ENCODE measurements at places on chromosomes 5 and 9.

DNA sequence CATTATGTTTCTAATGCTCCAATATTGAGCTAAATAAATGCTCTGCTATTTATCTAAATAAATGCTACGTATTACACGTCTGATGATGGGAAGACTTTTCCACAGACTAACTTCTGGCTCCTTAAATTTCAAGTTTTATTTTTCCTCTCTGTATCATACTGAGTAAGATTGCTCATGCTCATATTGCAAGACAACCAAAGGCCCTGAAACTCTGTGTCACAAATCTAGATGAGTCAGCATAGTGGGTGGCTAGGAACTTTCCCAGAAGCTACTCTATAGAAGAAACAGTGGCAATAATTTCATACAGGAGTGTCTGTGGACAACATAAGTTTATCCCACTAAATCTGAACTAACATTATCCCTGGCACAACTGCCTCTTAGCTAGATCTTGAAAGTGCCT is 53.0 kb upstream of the RFX3 start:
- DNase-seq: no peak

- DNase-seq: no peak
These were observed 1127.5 kb downstream of the TAF11L14 start for GRCh38 chr5:18761801-18762200.

GRCh38 chr5:172830275-172830799 is 3.7 kb upstream of the ERGIC1 start:
- DNase-seq: no peak

DNA sequence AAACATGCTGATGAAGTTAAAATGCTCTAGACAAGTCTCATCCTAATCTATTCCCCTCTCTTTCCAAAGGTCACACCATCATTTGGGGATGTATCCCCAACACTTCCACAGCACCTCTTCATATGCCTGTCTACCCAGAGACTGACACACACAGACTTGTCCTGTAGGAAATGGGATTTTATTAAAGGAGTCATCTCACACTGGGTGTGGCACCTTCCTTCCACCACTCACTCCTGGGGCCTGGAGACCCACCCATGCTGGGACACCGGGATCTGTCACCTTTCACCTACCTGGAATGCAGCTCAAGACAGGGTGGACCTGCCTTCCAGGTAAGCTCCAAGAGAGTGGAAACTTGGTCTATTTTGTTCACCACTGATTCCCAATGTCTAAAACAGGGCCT is 99.4 kb upstream of the HAND1 start:
- no peak for DNase-seq

DNA sequence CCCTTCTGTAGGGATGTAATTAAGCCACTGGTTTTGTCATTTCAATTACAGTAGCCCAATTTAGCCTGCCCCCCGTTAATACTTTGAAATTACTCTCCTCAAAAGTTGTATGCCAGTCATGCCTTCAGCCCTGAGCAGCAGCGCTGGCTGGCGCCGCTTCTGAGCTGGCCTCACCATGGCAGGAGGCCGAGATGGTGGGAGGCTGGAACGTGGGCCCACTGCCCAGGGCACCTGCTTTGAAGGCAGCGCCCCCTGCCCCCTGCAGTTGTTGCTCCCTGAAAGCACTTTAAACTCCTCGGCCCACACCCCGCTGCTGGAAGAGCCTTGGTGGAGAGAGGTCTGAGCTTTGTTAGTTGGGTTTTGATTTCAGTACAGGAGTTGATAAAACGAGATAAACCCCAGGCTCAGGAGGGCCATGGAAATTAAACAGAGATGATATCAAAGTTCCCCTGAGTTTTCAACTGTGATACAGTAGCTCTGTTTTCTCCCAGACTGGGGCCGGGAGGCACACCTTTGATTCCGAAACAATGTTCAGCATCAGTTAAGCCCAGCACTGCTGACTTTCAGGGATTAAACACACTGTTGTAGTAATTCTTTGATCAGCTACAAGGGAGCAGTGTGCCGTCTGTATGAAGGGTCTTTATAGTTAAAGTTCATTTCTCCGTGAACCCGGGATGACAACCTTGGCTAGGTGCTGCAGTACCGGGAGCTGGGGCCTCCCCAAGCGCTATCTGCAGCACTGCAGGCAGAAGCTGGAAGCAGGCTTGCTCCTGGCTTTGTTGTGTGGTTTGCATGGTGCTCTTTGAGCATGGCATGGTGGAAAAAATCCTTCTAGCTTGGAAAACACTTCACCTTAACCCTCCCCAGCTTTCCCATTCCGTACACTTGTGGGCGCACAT is 9.5 kb downstream of the MVB12B start:
- DNase-seq: no peak

- no peak for DNase-seq
These were observed 322.3 kb downstream of the ASTN2 start for GRCh38 chr9:117092582-117092981.

- DNase-seq: no peak
These were observed 74.7 kb downstream of the TEK start for GRCh38 chr9:27183701-27184100.

DNA sequence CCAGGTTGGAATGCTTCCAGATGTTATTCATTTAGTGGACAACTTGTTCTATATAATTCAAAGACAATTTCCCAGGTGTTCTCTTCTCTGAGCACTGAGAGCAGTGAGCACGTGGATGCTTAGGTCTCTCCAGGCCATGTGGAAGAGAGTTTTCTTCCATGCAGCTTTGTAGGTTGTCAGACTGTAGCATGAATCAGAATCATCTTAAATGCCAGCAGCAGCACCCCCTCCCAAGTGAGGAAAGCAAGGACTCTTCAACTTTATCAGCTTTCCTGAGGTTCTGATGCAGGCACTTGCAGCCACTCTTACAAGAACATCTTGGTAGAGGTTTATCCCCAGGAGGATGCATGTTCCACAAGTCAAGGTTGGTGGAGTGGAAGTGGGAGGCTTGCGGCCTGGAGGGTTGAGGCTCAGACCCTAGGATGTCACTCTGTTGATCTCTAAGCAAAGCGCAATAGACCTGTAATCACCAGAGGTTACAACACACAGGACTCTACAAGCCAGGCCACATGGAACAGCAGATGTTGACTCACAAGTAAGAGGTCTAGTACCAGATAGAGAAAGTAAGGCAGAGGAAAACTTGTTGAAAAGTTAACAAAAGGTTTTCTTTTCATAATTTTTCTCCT is 47.7 kb downstream of the UGCG start:
- no peak for DNase-seq

DNA sequence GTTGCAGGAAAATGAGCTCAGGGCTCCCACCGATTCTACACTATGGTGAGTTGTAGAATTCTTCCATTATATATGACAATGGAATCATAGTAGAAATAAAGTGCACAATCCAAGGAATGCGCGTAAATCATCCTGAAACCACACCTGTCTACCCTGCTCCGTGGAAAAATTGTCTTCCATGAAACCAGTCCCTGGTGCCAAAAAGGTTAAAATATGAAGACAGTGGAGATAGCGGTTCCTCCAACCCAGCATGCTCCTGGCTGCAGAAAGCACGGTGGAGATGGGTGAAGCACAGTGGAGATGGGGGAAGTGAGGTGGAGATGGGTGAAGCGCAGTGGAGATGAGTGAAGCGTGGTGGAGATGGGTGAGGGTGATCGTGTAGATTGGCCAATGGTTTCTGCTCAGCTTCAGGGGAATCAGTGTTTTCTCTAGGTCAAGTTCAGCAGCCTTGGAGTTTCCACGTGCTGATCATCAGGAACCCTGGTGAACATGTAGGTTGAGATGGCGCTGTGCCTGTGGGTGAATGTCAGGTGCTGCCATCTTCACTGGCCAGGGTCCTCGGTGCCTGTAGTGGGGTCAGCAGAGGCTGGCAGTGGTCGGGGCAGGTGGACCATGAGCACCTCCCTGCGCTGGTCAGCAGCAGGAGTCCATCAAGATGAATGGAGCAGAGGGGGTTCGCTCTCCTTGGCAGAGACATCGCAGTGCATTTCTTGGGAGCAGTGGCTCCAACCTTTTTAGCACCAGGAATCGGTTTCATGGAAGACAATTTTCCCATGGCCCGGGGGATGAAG is 20.3 kb downstream of the PAEP start:
- no peak for DNase-seq

DNA sequence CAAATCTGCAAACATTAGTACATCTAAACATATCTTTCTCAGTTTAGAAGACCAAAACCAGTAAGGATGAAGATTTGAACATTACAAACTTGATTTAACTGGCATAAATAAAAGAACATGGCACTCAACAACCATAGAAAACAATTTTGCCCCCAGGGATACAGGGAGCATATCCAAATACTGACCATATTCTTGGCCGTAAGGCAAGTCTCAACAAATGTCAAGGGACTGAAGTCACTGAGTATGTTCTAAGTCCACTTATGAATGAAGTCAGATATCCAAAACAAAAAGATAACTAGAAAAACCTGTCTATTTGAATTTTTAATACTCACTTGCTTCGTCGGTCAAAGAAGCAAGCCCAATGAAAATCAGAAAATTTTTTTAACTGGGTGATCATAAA is 14.1 kb downstream of the FEM1C start:
- DNase-seq: no peak

GRCh38 chr5:126752081-126752785 is 24.7 kb upstream of the LMNB1 start:
- no peak for DNase-seq

DNA sequence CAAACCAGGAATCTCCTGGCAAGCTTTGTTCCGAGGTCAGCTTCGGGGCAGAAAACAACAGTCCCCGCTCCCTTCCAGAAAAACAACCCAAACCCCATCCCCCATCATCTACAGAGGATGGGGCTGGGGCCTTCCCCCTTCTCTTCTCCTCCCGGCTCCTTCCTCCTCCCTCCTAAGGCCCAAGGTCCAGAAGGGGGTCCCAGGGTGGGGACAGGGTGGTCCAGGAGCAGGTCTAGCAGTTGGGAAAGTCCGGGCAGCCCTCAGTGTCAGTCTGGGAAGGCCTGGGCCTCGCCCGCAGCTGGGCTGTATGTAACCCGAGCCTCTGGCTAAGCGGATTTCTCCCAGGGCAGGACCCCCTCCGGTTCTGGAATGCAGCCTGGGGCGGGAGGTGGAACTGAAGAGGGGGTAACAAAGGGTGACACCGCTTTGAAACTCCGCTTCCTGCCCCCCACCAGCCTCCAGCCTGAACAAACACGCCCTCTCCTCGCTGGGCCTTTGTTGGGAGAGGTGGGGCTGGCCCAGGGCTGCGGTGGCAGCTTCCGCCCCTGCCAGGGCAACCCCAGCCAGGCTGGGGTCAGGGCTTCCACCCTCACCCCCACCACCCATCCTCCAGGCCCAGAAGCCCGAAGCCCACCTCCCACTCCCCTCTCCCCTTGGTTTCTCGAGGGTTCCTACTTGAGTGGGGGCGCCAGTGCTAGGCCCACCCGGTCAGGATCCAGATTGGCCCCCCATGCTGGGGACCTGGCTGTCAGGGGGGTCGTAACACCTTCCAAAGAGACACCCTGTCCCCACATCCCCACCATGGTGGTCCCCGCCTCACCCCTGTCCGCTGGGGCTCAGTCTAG is 63.5 kb downstream of the C9orf50 start:
- no peak for DNase-seq

- no peak for DNase-seq
These were observed 81.6 kb downstream of the NDUFS4 start for GRCh38 chr5:53642061-53642460.

DNA sequence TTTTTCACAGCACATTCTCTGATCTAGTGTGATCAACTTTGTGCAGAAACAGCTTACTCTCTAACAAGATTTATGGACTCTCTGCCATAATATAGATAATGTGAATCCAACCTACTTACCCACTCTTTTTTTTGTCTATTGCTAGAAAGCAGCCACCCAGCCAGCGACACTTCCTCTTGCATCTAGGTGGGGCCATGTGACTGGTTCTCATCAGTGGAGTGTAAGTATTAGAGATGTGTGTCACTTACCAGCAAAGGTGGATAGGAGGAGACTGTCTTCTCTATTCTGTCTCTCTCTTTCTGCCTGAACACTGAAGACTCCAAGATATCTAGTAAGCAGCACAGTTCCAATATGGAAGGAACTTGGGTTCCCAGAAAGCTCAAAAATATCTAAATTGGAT is 174.8 kb downstream of the MCTP1 start:
- no peak for DNase-seq

- no peak for DNase-seq
These were observed 12.6 kb downstream of the HTR4 start for GRCh38 chr5:148641735-148642134.

GRCh38 chr9:123586275-123586674 is 230.3 kb downstream of the CRB2 start:
- no peak for DNase-seq

DNA sequence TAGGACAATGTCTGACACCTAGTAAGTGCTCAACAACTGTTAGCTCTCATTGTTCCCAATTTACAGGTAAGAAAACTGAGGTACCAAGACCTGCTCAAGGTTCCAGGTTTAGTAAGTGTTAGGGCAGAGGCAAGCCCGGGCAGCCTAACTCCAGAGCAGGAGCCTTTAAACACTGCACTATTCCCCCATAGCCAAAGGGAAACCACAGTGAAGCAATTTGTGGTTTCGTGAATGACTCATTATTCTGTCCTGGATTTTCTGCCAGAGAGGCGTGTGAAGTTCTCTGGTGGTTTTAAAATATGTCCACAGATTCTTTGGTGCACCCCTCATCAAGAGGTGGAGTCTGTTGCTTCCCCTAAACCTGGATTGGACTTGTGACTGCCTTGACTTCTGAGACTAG is 1.0 kb upstream of the MCC start:
- no peak for DNase-seq

GRCh38 chr5:54867310-54867944 is 118.0 kb downstream of the ESM1 start:
- no peak for DNase-seq

DNA sequence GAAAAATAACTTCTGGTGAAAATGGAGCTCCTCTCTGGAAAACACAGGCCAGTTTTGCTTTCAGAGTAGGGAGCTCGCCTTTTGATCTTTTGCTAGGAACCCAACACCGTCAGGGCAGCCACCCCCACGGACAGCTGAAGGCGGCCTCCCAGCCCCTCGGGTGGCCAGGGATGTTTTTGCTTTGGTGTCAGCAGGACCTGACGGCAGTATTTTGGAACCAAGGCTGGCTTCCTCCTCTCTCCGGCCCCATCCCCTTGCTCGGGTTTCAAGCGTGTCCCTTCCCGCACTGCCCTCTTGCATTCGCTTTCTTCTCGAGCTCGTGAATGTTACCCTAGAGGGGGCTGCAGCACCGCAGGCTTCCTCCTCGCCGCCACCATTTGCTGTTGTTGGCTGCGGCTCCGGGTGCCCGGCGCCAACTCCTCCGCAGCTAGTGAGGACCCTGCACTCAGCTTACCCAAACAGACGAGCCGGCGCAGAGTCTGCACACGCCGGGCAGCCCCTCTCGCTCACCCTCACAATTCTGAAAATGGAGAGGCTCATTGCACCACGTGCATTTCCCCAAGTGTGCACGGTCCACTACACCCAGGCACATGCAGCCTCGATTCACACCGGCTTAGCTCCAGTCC is 35.5 kb upstream of the ADAMTSL1 start:
- DNase-seq: no peak
